Germinal center (tissue), 1 donor: ENCODE measurements at places on chromosomes 3 and 15.

DNA sequence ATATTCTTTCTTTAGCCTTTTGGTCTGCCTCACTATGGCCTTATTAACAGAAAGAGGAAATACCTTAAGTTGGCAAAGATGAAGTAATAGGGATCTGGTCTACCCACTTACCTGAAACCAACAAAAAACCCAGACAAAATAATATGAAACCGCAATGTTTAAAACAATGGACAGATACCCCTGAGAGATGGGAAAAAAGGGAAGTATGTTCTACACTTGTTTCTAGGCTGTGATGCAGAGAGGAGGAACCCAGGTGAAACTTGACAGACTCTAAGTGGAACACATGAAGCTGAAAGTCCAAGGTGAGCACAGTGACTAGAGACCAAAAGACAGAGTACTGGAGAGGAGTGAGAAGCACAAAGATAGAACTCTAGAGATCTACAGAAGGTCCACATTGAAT, 78.4 kb downstream of the NR2E3 start:
- no peak for DNase-seq

DNA sequence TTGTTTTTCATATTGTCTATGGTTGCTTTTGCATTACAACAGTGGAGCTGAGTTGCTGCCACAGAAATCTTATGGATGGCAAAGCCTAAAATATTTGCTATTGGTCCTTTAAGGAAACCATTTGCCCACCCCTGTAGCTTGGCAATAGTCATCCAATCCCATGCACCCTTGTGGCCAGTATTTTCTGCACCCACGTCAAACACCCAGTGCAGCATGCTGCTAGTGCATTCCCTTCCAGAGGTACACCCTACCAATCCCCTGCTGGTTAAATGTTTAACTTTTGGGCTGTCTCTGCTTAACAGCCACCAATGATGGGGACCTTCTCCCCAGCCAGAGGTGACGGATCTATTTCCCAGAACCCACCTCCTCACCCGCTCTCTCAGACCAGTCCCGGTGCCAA, 23.8 kb upstream of the SLC6A11 start:
- no peak for DNase-seq

GRCh38 chr3:119310071-119310470, 15.9 kb downstream of the ARHGAP31 start:
- no peak for DNase-seq

- DNase-seq, result no peak
Measured at GRCh38 chr3:142106548-142106947, 42.8 kb downstream of the TFDP2 start.

DNA sequence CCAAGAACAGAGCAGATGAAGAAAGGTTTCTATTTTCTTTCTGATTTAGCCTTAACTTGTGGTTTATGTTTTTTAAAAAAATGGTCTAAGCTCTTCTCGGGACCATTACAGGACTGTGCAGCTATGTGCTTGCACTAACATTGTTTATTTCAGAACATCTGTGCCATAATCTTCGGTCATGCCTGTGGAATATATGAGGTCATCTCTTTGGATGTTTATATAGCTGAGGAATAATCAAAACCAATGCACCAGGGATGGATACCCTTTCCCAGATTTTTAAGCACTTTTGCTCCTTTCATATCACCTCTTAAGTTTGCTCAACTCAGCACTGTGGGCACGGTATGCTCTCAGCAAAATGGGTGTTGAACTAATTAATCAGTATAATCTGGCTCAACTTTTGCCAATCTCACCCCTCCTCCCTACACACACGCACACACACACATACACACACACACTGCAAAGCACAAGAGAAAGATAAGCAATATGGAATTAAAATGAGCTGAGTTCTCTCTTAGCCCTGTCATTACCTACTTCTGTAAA, 268.5 kb upstream of the TMC3 start:
- DNase-seq, result no peak

DNA sequence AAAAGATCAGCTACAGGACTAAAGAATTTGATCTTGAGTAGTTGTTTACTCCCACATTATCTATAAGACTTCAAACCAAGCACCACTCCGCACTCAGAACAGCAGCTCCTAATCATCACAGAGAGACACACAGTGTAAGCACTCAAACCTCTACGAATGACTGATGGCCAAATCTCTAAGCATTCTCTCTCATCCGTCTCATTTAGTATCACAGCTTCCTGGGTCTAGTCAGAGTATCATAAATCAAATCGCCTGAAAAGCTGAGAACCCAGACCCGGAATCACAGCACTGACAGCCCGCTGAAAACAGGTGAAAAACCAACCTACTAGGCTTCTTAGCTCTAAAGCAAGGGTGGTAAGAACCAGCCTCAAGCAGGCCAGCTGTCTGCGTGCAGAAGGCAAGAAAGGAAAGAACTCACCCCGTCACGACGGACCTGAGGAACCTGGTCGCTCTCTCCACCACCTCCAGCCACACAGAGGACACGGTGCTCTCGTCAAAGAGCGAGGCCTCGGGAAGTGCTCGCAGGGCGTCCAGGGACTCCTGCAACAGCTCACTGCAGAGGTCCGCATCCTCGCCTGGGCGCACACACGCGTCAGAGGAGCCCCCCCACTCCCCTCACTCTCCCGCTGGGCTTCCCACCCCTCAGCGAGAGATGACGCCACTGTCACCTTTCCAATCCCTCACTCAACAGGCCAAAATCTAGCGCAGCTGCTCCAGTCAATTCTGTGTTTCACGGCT, 47.9 kb downstream of the HERC2 start:
- DNase-seq, result no peak

- DNase-seq, result no peak
Measured at GRCh38 chr3:31341130-31341529, 191.6 kb upstream of the STT3B start.

DNA sequence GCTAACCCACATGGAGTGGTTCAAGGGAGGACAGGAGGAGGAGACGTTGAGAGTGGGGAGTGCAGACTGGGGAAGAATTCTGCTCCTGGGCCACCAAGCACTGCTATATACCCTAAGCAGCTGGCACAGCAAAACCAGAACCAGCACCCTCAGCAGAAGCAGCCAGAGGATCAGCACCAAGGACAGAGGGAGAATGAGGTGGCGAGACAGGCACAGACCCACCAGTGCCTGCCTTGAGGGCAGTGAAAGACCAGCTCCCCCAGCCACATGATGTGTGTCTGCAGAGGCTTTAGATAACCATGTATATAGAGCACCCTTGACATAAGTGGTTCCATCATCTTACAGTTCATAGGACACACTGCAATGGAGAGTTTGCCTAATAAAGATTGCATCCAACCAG, 319.0 kb downstream of the GABRB3 start:
- no peak for DNase-seq

DNA sequence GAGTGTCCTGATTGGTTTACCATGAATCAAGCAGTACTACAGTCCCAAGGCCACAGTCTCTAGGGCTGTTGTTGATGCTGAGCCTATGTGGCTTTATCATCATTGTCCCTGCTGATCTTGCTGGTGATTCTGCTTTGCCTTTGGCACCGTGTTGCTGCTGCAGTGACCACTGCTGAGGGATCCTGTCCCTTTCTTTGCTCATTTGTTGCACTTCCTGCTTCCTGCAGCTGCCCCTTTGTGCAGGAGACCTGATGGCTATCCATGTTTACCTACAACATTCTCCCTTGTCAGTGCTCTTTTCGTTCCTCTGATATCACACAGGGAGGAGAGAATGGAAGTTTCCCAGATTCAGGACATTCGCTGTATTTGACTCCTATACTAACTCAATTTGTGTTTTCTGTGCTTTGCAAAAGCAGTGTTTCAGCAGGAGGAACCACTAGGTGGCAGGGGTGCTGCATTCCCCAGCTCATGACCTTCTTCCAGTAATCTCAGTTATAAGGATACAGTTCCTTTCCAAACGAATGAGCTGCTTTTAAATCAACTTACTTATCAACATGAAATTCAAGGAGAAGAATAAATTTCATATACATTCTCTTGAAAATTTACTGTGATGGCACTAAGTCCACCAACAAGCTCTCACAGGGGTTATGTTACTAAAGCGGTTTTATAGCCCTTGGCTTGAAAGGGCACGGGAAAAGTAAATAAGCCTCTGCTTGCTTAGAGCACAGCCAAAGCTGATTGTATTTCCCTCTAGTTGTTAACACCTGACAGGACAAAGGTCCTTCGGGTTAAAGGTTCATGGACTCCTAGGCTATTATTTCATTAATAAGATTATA, 9.7 kb upstream of the THUMPD3 start:
- peak; percentile 58 for DNase-seq

DNA sequence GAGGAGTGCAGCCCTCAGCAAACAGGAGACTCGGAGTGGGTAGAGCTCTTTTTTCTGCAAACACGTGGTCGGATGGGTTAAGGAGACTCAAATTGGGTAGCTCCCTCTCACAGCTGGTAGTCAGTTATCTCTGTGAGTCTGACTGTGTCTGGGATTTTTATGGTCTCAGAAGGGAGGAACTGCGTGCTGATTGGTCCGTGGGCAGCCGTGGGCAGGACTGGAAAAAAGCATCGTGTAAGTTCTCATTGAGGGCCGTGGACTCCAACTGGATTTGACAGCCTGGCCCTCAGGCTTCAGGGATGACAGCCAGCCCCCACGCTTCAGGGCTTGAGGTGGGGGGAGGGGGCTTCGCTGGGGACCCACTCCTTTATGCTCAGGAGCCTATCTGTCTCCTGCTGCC, 463.9 kb downstream of the EPHA3 start:
- no peak for DNase-seq

- no peak for DNase-seq
Measured at GRCh38 chr3:4818986-4819693, 160.1 kb upstream of the BHLHE40 start.
